ENCODE measurements at places on chromosomes 7 and 10.

DNA sequence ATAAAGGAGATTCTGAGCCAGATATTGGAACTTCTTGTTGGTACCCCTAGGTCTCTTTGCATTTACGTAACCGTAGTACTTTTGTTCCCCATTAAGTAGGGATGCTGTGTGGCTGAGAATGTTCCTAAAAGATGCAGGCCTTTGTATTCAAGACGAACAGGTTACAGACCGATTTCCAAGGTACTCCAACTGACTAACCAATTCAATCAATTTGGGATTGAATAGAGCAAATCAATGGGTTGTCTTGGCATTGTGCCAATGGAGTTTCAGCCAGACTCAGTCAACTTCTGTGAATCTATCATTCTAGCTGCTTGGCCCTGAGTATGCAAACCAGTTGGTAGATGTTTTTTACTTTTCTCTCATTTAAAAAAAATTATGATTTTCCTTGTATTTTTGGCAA lies 347.3 kb upstream of the NPVF start:
- DNase-seq: no peak

DNA sequence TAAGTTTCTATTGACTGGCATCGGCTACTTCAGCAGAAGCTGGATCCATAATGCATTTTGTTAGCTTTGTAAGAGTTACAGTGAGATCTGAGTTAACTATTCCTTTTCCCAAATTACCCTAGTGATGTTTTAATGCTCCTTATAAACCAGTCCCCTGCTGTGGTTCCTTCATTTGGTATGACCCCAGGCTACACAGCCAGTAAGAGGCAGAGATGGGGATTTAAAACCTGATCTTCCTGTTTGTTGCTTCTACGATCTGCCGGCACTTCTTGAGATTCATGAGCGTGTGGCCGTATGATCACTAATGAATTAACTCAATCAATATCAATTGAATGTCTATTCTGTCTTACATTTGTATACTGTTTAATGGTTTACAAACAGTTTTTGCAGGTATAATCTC lies 86.1 kb downstream of the CACNB2 start:
- DNase-seq: no peak

DNA sequence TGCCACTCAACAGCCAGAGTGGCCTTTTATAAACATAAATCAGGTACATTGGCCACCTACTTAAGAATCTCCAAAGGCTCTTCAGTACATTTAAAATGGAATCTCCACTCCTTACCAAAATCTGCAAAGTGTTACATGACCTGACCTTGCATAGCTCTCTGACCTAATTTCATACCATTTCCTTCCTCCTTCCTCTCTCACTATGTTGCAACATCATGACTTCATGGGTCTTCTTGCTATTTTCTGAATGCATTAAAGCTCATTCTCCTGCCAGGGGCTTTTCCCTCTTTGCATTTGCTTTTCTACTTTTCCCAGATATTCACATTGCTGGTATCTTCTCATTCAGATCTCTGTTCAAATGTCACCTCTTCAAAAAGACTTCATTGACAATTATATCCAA lies 22.1 kb upstream of the PPP1R17 start:
- no peak for DNase-seq

- no peak for DNase-seq
These were observed 55.2 kb downstream of the ELFN1 start for GRCh38 chr7:1725199-1725690.

- DNase-seq: no peak
These were observed 16.9 kb downstream of the GFRA1 start for GRCh38 chr10:116255886-116256751.

Measured in lower leg skin (tissue), 4 donors.